ENCODE measurements at places on chromosomes 7 and 10. TPM values are rescaled to one million over a fixed set of nuclear protein-coding genes. Genes with fewer than 3 reads are reported as not detected.

The SLC16A12 gene
- not detected for total RNA-seq

The ZFAND2A gene
- total RNA-seq: 15.4 TPM

The CTAGE6 gene
- total RNA-seq: under 0.01 TPM

The AKR1C8 gene
- total RNA-seq: not detected

The CFAP46 gene
- total RNA-seq: 0.76 TPM

The GJD4 gene
- total RNA-seq: not detected

Measured in dermis microvascular lymphatic vessel endothelial cell (primary cell).